ENCODE measurements at places on chromosomes 4 and X. TPM values are rescaled to one million over a fixed set of nuclear protein-coding genes. Genes with fewer than 3 reads are reported as not detected.

DNA sequence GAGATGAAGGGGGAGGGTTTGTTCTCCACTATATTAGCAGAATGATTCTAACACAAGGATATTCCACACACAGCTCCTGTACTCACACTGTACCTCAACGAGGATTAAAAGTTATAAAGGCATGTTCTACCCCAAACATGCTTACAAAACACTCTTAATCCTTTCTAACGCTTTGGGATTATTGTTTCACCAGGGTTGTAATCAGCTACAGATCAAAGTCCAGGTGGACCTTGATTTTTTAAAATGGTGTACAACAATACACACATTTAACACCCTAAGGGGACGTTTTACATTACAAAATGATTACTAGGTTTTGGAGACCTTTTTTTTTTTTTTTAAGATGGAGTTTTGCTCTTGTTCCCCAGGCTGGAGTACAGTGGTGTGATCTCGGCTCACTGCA is 50.3 kb upstream of the MAP3K15 start:
- H3K4me1 ChIP-seq, result peaks cover 22% of the 10 kb centered on the region
- no peak overlapping the region for H3K27ac ChIP-seq
- H3K27me3 ChIP-seq, result no peaks in the 10 kb centered on the region

DNA sequence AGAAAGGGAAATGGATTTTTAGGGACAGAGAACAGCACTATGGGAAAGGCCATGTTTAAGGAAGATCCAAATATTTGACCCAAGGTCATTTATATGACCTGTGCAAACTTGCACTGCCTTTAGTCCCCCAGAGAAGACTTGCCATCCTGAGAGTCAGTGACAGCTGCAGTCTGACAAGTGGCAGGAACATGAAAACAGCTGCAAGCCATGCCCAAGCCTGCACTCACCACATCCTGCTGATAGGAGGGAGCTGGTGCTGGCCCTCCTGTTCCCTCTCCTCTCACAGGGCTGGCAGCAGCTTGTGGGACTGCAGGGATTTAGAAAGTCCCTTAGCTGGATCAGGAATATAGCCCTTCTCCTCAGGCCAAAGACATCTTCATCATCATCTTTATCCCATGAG is 187.7 kb downstream of the RAP1GDS1 start:
- no peak overlapping the region for H3K27ac ChIP-seq
- no peaks in the 10 kb centered on the region for H3K27me3 ChIP-seq
- no peak overlapping the region for H3K4me3 ChIP-seq
- peaks cover 17% of the 10 kb centered on the region for H3K4me1 ChIP-seq

- no peaks in the 10 kb centered on the region for H3K4me1 ChIP-seq
- no peak overlapping the region for H3K4me3 ChIP-seq
- DNase-seq, result no peak
- no peak overlapping the region for H3K27ac ChIP-seq
- no peaks in the 10 kb centered on the region for H3K36me3 ChIP-seq
Observed at GRCh38 chr4:187814737-187815465, 180.7 kb upstream of the ZFP42 start.

DNA sequence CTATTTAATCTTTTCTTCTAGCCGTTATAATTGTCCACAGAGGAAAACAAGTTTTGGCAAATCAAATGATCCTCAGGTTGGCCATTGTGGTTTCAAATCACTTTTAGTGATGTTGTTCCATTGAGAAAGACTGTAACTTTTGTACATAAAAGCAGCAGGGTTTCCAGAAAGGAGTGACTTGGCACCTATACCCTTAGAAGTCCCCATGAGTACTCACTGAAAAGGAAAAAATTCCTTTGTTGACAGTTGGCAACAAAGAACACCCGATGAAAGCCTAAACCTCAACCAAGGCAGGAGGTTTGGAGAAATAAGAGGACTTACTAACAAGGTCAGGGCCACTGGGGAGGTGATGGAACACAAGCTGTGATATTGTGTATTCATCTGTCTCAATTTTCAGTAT is 474.4 kb downstream of the RAPGEF2 start:
- no peaks in the 10 kb centered on the region for H3K4me1 ChIP-seq
- no peaks in the 10 kb centered on the region for H3K36me3 ChIP-seq
- no peak overlapping the region for H3K27ac ChIP-seq
- no peaks in the 10 kb centered on the region for H3K27me3 ChIP-seq

The DDX3X gene
- polyA plus RNA-seq, result 203 TPM

- no peak for DNase-seq
- no peak overlapping the region for H3K4me3 ChIP-seq
- no peaks in the 10 kb centered on the region for H3K27me3 ChIP-seq
- H3K4me1 ChIP-seq, result no peaks in the 10 kb centered on the region
- H3K36me3 ChIP-seq, result no peaks in the 10 kb centered on the region
Observed at GRCh38 chr4:115292320-115293092, 179.1 kb upstream of the NDST4 start.

The PPP4R3C gene
- not detected for polyA plus RNA-seq

- no peaks in the 10 kb centered on the region for H3K4me1 ChIP-seq
- H3K27me3 ChIP-seq, result no peaks in the 10 kb centered on the region
- no peak overlapping the region for H3K4me3 ChIP-seq
- DNase-seq, result no peak
- H3K36me3 ChIP-seq, result no peaks in the 10 kb centered on the region
Observed at GRCh38 chr4:93355411-93355810, 473.1 kb upstream of the ATOH1 start.

- H3K27ac ChIP-seq, result no peak overlapping the region
- H3K36me3 ChIP-seq, result no peaks in the 10 kb centered on the region
- no peaks in the 10 kb centered on the region for H3K4me1 ChIP-seq
- no peak for DNase-seq
- no peaks in the 10 kb centered on the region for H3K27me3 ChIP-seq
- H3K4me3 ChIP-seq, result no peak overlapping the region
Observed at GRCh38 chrX:1928805-1929204, 313.9 kb downstream of the ASMT start.

The RNF212 gene
- not detected for polyA plus RNA-seq

GRCh38 chr4:170990989-170991589 is 822.1 kb upstream of the GALNTL6 start:
- H3K4me3 ChIP-seq, result no peak overlapping the region
- H3K4me1 ChIP-seq, result no peaks in the 10 kb centered on the region
- H3K27me3 ChIP-seq, result no peaks in the 10 kb centered on the region

GRCh38 chr4:11098461-11098860 is 330.2 kb downstream of the HS3ST1 start:
- H3K27ac ChIP-seq, result no peak overlapping the region
- no peaks in the 10 kb centered on the region for H3K36me3 ChIP-seq
- peaks cover 19% of the 10 kb centered on the region for H3K4me1 ChIP-seq

DNA sequence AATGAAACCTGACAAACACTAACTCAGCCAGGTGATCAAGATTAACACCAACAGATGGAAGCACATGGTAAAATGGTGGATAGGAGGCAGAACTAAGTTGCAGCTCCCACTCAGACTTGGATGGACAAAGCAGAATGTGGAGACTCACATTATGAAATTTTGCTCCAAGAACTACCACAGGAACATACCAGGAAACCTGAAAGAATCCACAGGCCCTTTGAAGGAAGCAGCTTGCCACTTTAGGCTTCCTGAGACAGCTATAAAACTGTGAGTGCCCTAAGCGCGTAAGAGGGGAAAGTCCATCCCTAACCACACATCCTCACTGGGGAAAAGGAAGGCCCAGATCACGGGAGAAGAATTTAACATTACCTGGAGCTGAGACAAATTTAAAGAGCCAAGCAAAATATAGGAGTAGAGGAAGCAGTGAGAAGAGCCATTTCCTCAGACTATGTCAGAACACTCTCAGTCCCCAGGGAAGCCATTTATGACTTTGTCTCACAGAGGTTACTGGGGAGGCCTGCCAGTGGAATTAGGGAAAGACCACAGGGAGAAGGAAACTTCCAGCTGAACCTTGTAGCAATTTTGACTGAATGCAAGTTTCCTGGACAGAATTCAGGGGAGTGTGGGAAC is 224.5 kb downstream of the TEX13C start:
- H3K27ac ChIP-seq, result no peak overlapping the region
- no peaks in the 10 kb centered on the region for H3K4me1 ChIP-seq
- no peak overlapping the region for H3K4me3 ChIP-seq
- H3K36me3 ChIP-seq, result no peaks in the 10 kb centered on the region

The YIPF7 gene
- not detected for polyA plus RNA-seq

GRCh38 chr4:16544251-16544721 is 318.0 kb upstream of the TAPT1 start:
- no peaks in the 10 kb centered on the region for H3K36me3 ChIP-seq
- no peak overlapping the region for H3K27ac ChIP-seq
- no peak for DNase-seq
- H3K4me1 ChIP-seq, result no peaks in the 10 kb centered on the region

The BEX2 gene
- 1.0 TPM for polyA plus RNA-seq

DNA sequence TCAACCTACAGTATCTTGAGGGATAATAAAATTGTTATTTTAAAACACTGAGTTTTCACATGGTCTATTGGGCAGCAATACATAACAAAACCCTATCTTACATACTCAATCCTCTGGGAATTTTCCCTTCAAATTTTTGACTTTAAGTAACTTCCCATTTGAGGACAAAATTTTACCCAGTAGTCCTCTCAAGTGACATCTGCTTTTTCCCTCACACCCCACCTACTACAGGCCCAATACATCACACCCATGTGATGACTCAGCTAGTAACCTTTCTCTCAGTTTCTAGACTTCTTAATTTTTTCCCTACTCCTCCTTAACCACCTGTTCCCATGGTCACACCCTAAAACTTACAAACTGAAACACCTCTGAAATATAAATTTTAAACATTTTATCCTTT is 12.2 kb upstream of the RAP1GDS1 start:
- no peaks in the 10 kb centered on the region for H3K4me1 ChIP-seq
- no peaks in the 10 kb centered on the region for H3K27me3 ChIP-seq
- no peak for DNase-seq

DNA sequence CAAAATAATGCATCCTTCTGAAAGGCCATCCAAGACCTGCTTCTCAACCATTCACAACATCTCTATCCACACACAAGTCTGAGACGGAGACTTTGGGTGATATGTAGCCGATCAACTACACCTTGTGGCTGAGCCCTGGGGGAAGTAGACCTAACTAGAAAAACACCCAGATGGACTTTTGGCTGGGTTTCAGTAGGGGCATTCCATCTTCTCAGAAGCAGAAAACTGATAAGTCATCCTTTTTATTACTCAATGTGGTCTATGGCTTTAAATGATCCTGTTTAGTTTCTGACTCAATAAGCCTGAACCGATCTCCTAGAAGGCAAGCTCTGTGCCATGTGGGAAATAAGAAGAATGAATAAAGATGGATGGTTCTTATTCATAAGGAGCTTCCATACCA is 82.5 kb upstream of the AFF2 start:
- H3K27ac ChIP-seq, result no peak overlapping the region
- H3K36me3 ChIP-seq, result no peaks in the 10 kb centered on the region
- no peaks in the 10 kb centered on the region for H3K27me3 ChIP-seq
- H3K4me1 ChIP-seq, result no peaks in the 10 kb centered on the region

DNA sequence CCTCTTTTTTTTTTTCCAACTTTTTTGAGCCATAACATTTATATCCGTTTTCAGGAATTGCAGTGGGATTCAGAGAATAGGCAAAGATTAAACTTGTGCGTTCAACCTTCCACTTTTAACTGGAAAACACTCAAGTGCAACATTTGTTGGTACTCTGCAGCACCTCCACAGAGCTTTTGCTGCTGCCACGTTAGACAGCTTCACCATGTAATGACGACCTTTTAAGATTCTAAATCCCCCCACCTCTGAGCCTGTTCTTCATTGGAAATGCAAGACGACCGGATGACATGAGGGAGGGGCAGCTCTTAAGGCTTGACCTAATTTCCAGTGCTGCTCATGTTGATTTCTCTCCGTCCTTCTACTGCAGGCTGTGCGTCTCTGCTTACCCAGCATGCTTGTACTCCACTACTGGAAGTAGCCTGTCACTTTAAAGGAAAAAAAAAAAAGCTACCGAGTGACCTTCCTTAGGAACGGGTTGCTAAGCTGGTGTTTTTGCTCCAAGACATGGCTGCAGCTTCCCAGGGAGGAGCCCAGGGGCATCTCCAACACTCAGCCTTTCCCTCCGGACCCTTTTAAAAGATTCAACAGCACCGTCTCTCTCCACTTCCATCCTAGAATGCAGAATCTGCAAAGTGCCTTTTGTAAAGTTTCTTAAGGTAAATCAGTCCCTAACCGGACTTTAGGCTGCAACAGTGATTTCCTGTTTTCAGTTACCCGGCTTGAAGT is at the start of gene CC2D2A:
Gene CC2D2A (plus strand): TSS at position 481 of the 726 bp plus-strand sequence. CDS start 6,051 bp downstream, outside the sequence.
- no peaks in the 10 kb centered on the region for H3K36me3 ChIP-seq
- no peaks in the 10 kb centered on the region for H3K27me3 ChIP-seq
- H3K27ac ChIP-seq, result no peak within 1 kb of the TSS
- DNase-seq, result no peak

The ZMAT1 gene
- 1.2 TPM for polyA plus RNA-seq

The IQCM gene
- polyA plus RNA-seq, result not detected

DNA sequence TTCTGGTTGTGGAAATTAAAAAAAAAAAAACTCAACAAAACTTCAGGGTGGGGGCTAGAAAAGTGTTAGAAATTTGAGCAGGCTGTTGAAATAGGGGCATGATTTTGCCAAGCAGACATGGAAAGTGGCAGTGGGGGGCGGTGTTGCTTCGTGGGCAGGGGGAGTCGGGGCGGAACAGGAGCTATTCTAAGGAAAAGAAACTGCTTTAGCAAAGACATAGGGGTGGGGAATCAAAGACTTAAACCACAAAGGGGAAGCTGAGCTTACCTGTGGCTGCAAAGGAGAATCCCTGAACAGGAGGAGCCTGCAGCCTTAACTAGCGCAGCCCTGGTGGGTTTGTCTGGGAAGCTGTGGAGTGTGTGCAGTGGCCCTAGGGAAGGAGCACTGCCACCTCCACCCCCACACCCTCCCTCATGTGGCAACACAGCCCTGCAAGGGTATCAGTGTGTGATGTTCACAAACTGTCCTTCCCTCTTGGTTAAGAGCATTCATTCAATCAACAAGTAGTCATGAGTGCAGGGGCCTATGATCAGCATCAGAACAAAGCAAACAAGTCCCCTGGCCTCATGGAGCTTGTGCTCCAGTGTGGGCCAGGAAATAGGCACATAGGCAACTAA is 20.5 kb downstream of the SEL1L3 start:
- peaks cover 3% of the 10 kb centered on the region for H3K36me3 ChIP-seq
- peak; percentile 21 for DNase-seq
- peaks cover 31% of the 10 kb centered on the region for H3K4me1 ChIP-seq
- no peak overlapping the region for H3K27ac ChIP-seq
- H3K4me3 ChIP-seq, result no peak overlapping the region

- no peak overlapping the region for H3K4me3 ChIP-seq
- no peaks in the 10 kb centered on the region for H3K27me3 ChIP-seq
- H3K27ac ChIP-seq, result no peak overlapping the region
Observed at GRCh38 chr4:101259876-101260275, 87.5 kb downstream of the PPP3CA start.

DNA sequence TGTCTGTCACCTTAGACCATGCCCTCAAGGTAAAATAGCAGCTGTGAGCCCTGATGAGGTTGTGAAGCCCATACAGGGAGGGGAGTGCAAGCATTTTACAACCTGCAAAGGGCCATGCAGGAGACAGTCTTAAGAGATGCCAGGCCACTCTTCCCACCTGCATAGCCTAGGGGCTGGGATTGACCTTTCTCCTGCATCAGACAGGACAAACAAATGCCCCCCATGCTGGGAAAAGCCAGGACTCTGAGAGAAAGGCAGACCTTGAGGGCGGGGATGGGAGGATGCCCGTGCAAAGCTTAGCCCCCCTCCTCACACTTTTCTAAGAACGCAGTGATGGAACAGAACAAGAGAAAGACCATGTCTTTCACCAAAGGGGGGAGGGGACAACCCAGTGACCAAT is 137.9 kb upstream of the MAMLD1 start:
- H3K4me1 ChIP-seq, result no peaks in the 10 kb centered on the region
- H3K4me3 ChIP-seq, result no peak overlapping the region
- no peaks in the 10 kb centered on the region for H3K36me3 ChIP-seq
- DNase-seq, result no peak
- no peak overlapping the region for H3K27ac ChIP-seq

All from GM12878 (cell line).